Smooth muscle cell of the brain vasculature (primary cell): ENCODE measurements at places on chromosomes 3 and 15.

DNA sequence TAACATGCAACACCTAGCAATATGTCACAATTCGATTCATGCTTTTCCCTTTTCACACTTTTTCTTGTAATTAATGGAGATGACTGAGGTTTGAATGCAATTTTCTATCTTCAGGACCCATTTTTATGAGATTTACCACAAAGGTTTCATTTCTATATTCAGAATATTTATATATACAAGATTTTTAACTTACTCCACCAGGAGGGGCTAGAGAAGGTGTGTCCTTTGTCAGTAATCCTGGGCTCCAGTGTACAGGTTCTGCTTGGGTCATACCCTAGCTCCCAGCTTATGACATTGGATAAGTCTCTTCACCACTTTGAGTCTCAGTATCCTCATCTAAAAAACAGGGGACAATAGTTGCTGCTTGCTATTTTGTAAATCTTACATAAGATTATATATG is 95.7 kb upstream of the SLC24A5 start:
- DNase-seq = no peak

GRCh38 chr3:16841041-16841753 is 43.6 kb upstream of the PLCL2 start:
- no peak for DNase-seq

DNA sequence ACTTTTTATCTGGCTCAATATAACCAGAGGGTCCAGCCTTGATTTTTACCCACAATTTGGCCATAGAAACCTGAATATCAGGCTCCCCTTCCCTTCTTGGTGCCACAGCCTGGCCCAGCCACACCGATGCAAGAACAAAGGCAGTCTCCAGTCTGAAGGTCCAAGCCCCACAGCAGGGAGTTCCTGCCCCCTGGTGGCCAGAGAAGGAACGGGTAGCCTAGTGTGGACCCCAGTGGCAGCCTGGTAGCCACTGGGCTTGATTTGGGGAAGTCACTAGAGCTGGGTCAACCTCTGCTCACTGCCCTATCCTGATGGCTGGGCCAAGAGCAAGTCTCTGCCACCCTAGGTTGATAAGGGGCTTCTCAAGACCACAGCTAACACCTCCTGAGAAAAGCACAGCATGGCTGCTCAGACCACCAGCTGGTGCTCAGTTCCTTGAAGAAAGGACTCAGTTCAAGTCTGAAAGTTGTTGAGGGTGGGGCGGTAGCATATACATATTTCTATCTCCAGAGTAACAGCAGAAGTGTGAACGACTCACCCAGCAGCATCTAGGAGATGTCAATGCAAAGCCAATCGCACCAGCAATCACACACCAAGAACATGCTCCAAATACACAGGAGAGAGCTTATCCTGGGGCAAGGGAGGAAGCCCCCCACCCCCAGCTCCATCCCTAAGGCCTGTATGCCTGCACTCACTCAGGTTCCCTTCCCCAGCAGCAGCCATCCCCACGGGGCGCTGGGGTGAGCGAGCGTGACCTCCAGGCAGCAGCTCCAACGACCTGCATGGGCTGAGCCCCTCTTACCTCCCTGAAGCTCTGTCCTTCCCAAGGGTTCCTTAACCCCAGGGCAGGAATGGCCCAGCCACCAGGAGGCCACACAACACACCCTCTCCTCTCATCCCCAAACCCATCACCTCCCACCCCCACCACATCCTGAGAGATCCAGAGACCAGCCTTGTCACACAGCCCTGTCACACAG is 7.6 kb downstream of the PFKFB4 start:
- DNase-seq = no peak

DNA sequence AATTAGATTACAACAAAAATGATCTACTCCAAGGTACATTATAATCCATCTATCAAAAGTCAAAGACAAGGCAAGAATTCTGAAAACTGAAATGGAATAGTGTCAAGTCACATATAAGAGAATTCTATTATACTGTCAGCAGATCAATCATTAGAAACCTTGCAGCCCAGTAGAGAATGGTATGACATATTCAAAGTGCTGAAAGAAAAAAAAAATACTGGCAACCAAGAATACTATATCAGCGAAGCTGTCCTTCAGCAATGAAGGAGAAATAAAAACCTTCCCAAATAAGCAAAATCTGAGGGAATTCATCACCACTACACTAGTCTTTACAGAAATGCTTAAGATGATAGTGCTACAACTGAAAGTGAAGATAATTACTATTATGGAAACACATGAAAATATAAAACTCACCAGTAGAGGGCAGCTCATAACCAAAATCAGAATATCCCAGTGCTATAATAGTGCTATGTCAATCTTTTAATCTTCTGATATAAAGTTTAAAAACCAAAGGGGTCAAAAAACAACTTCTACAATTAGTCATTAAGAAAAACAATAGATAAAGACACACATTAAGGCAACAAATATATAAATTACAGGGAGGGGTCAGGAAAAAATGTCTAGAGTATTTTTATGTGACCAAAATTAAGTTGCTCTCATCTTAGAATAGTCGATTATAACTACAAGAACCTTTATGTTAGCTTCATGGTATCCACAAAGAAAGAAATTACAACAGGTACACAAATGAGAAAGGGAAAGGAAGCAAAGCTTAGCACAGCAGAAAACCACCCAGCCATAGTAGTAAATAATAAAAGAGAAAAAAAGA is 190.7 kb upstream of the CNTN6 start:
- DNase-seq = no peak

- DNase-seq = no peak
Measured at GRCh38 chr3:138950006-138950644, 3.1 kb downstream of the FOXL2NB start.

- no peak for DNase-seq
Measured at GRCh38 chr15:64985366-64986033, 4.2 kb downstream of the SPG21 start.

GRCh38 chr15:80854104-80854503 is 74.9 kb downstream of the CEMIP start:
- no peak for DNase-seq

GRCh38 chr3:127085576-127085975 is 102.7 kb downstream of the PLXNA1 start:
- no peak for DNase-seq

DNA sequence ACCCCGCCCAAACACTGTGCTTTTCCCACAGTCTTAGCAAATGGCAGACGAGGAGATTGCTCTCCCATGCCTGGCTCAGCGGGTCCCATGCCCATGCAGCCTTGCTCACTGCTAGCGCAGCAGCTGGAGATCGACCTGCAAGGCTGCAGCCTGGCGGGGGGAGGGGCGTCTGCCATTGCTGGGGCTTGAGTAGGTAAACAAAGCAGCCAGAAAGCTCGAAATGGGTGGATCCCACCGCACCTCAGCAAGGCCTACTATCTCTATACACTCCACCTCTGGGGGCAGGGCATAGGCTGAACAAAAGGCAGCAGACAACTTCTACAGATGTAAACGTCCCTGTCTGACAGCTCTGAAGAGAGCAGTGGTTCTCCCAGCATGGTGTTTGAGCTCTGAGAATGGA is 27.2 kb upstream of the WDR5B start:
- DNase-seq = no peak

GRCh38 chr3:173938159-173938558 is 540.6 kb downstream of the NLGN1 start:
- DNase-seq = peak; percentile 15

- DNase-seq = no peak
Measured at GRCh38 chr3:7282988-7283387, 422.1 kb downstream of the GRM7 start.

DNA sequence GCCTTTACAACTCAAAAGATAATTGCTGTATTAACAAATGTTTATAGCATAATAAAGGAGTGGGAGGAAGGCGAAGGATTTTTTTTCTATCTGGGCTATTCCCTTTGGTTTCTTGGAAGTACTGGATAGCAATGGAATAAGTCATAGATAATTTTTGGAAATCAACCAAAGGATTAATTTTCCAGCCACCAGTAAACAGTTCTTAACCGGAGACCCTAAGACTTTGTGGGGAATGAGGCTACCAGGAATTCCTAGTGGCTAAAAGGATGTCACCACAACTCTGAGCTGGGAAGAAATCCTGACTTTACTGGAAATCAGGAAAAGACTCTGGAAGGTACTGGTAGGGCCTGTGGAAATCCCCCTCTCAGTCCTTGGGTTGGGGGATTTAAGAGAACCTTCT is 138.4 kb upstream of the RARB start:
- DNase-seq = no peak

DNA sequence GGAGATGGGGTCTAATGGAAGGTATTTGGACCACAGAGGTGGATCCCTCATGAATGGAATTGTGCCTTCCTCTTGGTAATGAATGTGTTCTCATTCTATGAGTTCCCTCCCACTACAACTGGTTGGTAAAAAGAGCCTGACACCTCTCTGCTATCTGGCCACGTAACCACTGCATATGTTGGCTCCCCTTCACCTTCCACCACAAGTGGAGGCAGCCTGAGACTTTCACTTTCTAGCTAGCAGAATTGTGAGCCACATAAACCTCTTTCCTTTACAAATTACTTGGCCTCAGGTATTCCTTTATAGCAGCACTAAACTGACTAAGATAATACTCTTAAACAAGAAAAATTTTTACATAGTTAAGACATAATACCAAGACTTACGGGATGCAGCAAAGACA is 155.3 kb downstream of the NR1I2 start:
- DNase-seq = no peak

GRCh38 chr3:50268276-50268675 is 671 bp upstream of the SEMA3B start:
- DNase-seq = no peak

DNA sequence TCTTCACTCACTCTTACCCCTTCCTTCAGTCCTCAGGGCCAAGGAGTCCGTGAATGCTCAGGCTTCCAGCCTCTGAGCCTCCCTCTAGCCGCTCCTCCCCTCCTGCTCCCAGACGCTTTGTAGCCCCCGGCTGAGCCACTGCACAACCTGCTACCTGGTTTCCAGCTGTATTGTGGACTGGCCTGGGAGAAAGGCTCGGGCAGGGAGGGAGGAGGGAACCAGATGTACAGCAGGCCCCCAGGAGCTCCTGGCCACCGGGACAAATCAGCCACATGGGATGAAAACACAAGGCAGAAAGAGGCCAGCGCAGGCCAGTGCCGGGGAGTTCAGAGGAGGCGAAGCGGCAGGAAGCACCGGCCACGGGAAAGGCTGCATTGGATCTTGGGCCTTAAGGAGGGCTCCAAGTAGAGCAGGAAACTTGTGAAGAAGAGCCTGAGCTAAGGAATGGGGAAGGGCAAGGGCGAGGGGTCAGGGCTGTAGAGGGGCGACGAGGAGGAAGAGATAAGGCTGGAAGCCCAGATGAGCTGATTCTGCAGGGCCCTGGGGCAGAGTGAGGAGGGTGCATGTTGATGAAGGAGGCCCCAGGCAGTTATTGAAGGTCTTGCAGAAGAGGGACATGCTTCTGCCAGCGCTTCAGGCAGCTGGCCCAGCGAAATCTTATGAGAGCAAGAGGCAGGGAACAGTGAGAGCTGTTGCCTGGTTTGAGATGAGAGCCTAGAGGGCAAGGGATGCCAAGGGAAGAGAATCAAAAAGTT is 14.3 kb downstream of the CPN2 start:
- no peak for DNase-seq

- no peak for DNase-seq
Measured at GRCh38 chr3:140399871-140400270, 278.0 kb upstream of the TRIM42 start.

GRCh38 chr15:59528961-59529402 is 82.6 kb upstream of the GCNT3 start:
- peak; percentile 75 for DNase-seq

GRCh38 chr3:10950476-10951294 is 41.9 kb upstream of the SLC6A1 start:
- DNase-seq = no peak

GRCh38 chr3:77726517-77726916 is 686.6 kb downstream of the ROBO2 start:
- no peak for DNase-seq

- DNase-seq = no peak
Measured at GRCh38 chr3:13045904-13046568, 27.2 kb downstream of the IQSEC1 start.

DNA sequence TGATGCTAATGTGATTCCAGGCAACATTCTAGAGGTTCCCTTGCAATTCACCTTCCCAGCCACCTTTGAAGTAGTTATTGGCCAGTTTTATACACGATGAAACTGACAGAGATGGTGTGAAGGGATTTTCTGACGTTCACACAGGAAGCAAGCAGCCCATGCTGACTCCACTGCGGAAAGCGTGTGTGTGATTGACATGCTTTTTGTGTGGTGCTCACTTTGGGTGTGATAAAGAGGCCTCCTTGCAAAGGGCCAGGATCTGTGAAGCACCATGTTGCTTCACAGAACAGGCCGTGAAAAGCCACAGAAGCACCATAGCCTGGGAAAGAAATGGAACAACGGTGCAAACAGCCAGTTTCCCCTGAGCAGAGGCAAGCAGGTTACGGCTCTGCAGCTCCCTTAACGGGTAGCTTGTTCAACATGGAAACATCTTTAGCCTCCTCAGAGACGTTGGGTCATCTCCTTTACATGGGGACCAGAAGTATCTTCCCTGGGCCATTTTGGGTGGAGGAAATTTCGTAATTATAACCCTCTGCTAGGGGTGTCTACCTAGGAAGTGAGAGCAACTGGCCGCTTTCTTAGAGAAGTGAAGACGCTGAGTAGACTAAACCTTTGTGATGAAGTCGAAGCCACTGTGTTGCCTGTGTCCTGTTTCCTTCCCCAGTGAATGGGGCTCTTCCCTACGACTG is 108.5 kb downstream of the APBA2 start:
- no peak for DNase-seq

DNA sequence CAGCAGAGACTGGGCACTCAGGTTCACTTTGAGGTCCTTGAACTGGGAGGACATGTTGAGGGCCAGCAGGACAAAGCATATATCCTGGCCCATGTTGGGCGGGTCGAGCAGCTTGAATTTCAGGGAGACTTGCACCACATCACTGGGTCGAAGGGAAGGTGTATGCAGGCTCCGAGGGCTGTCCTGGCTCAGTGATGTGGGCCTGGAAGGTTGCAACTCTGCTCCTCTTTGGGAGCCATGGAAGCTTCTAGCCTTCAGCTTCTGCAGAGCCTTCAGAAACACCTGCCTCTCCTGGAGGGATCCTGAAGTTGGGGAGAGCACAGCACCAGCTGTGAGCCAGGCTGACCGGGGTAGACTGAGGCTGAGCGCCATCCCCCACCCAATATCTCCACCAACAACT is 14.7 kb upstream of the EPB42 start:
- DNase-seq = no peak

- no peak for DNase-seq
Measured at GRCh38 chr3:170999737-171000242, 26.7 kb downstream of the SLC2A2 start.

GRCh38 chr3:103380391-103380790 is 945.6 kb downstream of the ZPLD1 start:
- no peak for DNase-seq

- no peak for DNase-seq
Measured at GRCh38 chr3:32457971-32458471, 44.6 kb downstream of the CMTM6 start.
